ENCODE measurements at places on chromosomes 3 and 15.

- DNase-seq: no peak
These were observed 13.3 kb downstream of the ABHD2 start for GRCh38 chr15:89101302-89102193.

DNA sequence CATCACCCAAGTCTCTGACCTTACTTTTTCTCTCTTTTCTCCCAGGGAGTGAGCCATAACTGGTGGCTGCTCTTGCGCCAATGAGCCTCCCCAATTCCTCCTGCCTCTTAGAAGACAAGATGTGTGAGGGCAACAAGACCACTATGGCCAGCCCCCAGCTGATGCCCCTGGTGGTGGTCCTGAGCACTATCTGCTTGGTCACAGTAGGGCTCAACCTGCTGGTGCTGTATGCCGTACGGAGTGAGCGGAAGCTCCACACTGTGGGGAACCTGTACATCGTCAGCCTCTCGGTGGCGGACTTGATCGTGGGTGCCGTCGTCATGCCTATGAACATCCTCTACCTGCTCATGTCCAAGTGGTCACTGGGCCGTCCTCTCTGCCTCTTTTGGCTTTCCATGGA, 13.2 kb upstream of the ATG7 start:
- no peak for DNase-seq

GRCh38 chr3:179402963-179403362, 48.3 kb downstream of the GNB4 start:
- DNase-seq: no peak

DNA sequence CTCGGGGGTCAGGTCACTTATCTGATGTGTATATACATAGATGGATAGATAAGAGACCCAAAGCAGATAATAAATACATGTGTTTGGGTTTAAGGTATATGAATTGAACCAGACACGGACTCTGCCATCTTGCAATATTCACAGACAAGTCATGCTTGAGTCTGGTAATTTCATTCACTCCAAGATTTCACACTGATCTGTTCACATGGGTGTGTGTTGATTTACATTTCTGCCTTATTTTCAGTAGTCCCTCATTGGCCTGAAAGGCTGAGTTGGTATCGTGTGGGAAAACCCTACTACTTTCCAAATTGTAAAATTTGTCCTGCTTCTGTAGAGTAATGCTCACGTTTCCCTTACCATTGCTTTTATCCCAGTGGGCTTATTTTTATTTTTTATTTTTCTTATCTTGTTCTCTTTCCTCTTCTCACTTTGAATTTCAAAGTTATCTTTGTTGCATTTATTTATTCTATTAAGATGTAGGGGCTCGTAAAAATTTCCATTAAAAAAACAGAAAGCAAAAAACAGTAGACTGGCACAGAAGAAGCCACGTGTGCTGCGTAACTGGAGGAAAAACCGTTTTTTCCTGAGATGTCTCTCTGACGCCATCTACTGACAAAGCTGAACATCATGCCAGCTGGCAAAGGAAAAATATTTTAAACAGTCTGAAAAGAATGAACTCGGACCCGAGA, 10.8 kb upstream of the MFSD1 start:
- no peak for DNase-seq

DNA sequence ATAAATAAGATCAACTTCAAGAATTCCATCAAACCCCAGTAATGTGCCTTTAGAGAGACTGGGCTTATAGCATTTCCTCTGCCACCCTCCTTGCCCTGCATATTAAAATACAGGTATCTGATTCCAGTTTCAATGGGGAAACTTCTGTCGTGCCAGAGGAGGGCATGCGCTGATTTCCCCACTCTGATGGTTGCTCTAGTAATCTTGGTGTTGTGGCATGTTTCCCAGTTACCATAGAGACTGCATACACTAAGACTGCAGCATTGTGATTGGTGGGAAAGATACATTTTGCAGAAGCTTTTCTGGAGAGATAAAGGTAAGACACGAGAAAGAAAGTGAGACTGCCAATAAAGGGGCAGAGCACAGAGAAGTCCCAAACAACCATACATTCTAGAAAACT, 225.6 kb downstream of the TIGIT start:
- DNase-seq: no peak

GRCh38 chr3:195537995-195538394, 5.1 kb downstream of the PPP1R2 start:
- no peak for DNase-seq

GRCh38 chr3:16179771-16180736, 5.6 kb downstream of the GALNT15 start:
- DNase-seq: no peak

GRCh38 chr3:172685331-172686214, 25.3 kb downstream of the NCEH1 start:
- DNase-seq: no peak

DNA sequence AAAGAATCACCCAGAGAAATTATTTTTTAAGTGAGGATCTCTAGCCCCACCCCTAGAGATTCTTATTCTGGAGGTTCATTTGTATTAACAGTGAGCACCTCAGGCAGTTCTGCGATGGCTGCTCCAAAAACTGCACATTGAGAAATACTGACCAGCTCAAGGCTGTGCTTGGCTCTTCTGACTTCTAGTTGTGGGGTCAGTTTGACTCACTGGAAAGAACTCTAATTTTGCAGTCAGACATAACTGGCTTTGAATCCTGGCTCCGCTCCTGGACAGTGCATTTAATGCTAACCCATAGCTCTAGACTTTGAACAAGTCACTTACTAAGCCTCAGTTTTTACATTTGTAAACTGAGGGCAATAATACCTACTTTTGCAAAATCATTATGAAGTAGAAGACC, 123.6 kb upstream of the SKOR1 start:
- DNase-seq: no peak

- no peak for DNase-seq
These were observed 2.4 kb downstream of the SEMA6D start for GRCh38 chr15:47719730-47720129.

DNA sequence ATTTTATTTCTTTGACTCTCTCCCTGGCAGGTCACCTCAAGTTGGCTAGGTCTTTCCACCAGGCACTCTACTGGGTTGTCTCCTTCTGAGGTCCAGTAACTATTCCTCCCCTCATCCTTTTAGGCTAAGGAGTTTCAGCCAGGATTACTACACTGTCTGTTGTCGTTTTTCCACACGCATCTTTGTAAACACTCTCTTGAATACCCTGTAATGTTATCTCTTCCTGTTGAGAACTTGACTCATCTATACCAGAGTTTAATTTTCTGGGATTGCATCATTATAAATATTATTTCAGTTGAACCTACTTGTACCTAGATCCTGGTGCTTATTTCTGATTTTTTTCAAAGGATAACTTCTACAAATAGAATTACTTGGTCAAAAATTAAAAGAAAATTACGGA, 138.3 kb downstream of the SQOR start:
- DNase-seq: no peak

- no peak for DNase-seq
These were observed 1.1 kb downstream of the KLHL6 start for GRCh38 chr3:183554377-183554776.

DNA sequence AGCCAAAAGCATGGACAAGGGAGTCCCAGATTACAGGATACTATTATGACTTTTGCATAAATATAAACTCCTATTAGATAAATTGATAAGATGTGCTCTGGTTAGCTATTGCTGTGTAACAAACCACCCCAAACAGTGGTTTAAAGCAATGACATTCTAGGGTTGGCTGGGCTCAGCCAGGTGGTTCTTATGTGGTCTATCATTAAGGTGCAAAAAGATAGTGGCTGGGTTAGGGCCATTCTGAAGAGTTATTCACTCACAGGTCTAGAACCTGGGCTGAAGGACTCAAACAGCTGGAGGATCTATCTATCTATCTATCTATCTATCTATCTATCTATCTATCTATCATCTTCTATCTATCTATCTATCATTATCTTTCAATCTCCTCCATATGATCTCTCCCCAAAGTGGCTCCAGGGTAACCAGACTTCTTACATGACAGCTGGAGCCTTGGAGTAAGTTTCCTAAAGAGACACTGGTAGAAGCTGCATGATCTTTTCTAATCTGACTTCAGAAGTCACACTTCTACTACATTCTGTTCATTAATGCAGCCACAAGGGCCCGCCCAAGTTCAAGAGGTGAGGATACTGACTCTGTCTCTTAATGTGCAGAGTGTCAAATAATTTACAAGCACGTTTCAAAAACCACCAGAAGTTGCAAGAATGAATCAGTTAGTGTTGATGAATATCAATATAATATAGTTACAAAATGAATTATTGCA, 74.9 kb upstream of the XCR1 start:
- no peak for DNase-seq

DNA sequence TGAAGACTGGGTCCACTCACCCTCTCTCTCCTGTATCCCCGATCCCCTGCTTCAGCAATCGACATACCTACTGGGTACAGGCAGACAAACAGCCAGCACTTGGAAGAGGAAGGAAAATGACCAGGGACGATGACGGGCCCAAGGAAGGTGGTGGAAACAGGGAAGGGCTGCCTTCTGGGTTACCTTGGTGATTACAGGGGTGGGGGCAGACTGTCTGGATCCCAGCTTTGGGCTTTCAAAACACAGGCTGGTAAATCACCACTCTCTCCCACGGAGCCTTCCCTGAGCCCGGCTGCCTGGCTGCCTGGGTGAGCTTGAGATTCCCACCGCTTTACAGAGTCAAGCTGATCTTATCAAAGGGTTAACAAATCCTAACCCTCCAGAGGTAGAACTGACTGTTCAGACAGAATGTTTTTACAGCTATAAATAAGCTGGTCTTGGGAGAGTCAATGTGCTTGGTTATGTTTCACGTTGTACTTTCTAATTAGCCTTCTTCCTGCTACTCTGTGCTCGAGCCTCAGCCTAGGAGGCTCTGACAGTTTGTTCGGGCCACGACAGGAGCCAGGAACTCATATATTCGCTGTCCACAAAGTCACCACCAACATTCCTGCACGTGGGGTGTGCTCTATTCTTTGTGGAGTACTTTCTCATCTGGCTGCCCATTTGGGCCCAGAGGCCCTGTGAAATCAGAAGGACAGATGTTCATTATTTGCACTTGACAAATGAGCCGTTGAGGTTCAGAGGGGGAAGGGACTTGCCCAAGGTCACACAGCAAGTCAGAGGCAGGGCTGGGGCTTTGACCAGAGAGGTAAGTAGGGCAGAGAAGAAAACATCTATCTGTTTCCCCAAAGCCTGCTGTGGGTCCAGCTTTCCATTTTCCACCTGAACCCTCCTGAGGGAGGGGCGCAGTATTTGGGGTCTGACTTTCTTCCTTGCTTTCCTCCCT, 63.5 kb downstream of the FEM1B start:
- no peak for DNase-seq

DNA sequence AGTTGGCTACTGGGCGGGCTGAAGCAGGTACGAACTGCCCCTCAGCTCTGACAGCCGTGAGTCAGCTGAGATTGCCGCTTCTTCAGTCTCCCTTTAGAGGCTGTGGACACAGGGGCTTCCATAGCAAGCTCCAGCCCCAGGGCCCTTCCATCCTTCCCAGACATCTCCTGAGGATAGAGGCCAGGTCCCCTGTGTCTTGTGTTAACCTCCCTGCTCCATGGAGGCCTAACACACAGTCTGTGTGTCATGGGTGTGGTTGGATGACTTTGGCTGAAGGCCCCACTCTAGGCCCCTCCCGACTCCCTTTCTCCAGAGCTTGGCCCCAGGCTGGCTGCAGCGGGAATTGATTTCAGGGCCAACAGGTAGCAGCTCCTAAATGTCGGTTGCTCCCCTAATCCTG, 116.1 kb upstream of the TLE3 start:
- no peak for DNase-seq

GRCh38 chr3:135226057-135226456, 431.0 kb downstream of the EPHB1 start:
- DNase-seq: no peak

GRCh38 chr3:169510693-169511010, 152.9 kb downstream of the MECOM start:
- DNase-seq: no peak

GRCh38 chr15:77717333-77717990, 84.8 kb upstream of the LINGO1 start:
- DNase-seq: no peak

GRCh38 chr15:52186651-52187486, 4.3 kb downstream of the GNB5 start:
- DNase-seq: no peak

DNA sequence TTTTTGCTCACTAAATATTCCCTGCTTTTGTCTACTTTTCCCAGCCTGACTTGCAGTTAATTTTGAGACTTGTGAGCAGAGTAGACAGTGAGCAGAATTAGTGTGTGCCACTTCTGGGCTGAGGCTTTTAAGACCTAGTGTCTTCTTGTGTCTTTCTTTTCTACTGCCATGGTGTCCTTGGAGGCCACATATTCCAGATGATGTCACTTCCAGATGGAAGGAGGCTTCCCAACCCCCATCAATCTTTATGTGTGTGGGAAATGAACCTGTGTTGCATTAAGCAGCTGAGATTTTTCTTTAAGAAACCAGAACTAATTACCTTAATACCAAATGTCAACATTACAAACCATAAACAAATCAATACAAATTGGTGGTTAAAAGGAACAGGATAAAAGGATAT, 774.7 kb upstream of the ROBO1 start:
- no peak for DNase-seq

- no peak for DNase-seq
These were observed 389.1 kb upstream of the SGO1 start for GRCh38 chr3:20575146-20575545.

DNA sequence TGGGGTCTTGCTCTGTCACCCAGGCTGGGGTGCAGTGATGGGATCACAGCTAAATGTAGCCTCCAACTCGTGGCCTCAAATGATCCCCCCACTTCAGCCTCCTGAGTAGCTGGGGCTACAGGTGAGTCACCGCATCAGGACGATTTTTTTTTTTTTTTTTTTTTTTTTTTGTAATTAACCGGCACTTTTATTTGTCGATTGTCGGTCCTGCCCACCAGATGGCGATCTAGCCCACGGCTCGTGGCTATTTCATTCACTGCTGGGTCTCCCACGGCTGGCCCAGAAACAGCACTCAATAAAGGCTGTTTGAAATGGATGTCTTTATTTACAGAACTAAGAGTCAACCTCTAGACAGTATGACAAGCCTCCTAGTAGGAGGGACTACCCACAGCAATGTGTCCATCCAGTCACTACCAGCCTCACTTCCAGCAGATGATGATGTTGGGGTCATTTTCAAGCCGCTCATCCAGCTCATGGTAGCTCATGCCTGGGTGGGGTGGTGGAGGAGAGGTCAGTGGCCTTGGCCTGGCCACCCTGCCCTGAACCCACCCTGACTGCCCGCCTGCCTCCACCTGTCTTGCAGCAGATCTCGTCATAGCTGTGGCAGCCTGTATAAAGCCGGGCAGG, 1.8 kb upstream of the ZMYND10 start:
- peak; percentile 54 for DNase-seq

GRCh38 chr3:109154979-109155378, 18.5 kb downstream of the C3orf85 start:
- no peak for DNase-seq

Measured in stimulated activated CD4-positive, alpha-beta T cell treated with anti-CD3 and anti-CD28 coated beads, TNF-alpha, amount 100 ng/mL, for 1 hour (primary cell).